Vagina (tissue), 2 donors: ENCODE measurements at places on chromosomes 11 and 22.
A peak's percentile ranks its signal among the peaks of the same experiment; 100 is the strongest.

GRCh38 chr11:45662665-45663485 lies 2.5 kb downstream of the CHST1 start:
- DNase-seq: no peak
- no peaks in the 10 kb centered on the region for H3K36me3 ChIP-seq
- no peak overlapping the region for H3K4me3 ChIP-seq
- no peak overlapping the region for H3K27ac ChIP-seq
- peaks cover 40% of the 10 kb centered on the region for H3K4me1 ChIP-seq

DNA sequence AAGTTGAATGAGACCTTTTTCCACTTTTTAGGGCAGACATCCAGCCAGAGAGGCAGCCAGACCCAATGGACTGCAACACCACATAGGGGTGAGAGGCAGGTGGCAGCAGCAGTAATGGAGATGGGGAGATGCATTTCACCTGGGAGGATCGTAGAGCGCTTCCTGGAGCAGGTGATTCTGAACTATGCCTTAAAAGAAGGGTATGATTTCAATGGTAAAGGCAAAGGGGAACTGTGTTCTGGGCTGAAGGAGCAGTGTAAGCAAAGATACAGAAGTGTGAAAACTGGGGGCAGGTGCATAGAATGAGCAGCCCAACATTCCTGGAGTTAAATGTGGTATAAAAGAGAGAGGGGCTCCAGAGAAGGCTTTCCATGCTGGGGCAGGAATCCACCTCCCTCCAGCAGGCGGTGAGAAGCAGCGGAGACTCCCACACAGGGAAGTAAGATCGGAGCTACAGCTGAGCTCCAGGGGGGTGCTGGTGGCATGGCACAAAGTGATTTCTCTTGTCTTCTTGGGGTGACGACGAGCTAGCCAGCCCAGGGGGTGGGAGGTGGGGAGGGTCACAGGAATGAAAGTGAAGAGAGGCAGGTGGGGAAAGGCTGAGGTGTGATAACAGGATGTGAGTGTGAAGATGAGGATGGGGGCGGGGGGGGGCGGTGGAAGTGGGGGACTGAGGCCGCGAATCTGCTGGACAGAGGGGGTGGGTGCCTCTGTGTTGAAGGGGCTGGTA lies 4.3 kb upstream of the SERHL2 start:
- peaks cover 13% of the 10 kb centered on the region for H3K4me1 ChIP-seq
- no peaks in the 10 kb centered on the region for H3K36me3 ChIP-seq
- H3K27me3 ChIP-seq: no peaks in the 10 kb centered on the region
- no peak overlapping the region for H3K27ac ChIP-seq

DNA sequence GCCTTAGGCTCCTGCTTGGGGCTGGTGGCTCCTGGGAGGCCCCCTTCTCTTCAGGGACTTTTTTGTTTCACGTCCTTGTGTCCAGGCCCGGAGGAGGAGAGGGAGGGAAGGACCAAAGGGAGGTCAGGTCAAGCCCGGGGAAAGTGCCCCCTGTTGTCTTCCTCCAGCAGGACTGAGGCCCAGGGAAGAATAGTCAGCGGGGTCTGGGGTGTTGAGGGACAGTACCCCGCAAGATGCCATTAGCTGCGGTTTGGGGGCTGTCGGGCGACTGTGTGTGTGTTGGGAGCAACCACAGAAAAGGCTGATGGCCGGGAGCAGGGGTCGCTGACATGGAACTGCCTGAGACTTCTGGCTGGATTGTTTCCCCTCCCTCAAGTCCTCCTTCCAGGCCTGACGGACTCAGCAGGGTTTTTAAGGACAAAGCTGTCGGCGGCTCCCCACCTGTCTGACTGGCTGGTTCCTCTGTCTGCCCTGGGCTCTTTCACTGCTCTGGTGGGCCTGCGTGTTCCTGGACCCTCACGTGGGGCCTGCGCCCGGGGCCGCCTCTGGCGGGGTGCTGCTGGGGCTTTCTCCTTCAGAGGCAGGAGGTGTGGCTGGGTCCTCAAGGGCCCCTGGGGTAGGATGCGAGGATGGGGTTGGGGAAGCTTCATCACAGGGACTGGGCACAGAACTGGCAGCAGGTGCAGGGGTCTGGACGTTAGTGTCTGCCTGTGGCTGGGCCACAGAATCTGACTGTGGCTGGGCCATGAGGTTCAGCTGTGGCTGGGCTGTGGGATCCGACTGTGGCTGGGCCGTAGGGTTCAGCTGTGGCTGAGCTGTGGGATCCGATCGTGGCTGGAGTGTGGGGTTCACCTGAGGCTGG lies 1.5 kb downstream of the GPR152 start:
- no peak overlapping the region for H3K4me3 ChIP-seq
- peaks cover 6% of the 10 kb centered on the region for H3K4me1 ChIP-seq
- DNase-seq: no peak
- no peaks in the 10 kb centered on the region for H3K27me3 ChIP-seq

- H3K36me3 ChIP-seq: no peaks in the 10 kb centered on the region
- H3K27me3 ChIP-seq: no peaks in the 10 kb centered on the region
- DNase-seq: no peak
- H3K27ac ChIP-seq: peak overlapping the region; percentile 84
- H3K4me1 ChIP-seq: peaks cover 53% of the 10 kb centered on the region
Observed at GRCh38 chr11:120178561-120179056, 32.2 kb upstream of the OAF start.

DNA sequence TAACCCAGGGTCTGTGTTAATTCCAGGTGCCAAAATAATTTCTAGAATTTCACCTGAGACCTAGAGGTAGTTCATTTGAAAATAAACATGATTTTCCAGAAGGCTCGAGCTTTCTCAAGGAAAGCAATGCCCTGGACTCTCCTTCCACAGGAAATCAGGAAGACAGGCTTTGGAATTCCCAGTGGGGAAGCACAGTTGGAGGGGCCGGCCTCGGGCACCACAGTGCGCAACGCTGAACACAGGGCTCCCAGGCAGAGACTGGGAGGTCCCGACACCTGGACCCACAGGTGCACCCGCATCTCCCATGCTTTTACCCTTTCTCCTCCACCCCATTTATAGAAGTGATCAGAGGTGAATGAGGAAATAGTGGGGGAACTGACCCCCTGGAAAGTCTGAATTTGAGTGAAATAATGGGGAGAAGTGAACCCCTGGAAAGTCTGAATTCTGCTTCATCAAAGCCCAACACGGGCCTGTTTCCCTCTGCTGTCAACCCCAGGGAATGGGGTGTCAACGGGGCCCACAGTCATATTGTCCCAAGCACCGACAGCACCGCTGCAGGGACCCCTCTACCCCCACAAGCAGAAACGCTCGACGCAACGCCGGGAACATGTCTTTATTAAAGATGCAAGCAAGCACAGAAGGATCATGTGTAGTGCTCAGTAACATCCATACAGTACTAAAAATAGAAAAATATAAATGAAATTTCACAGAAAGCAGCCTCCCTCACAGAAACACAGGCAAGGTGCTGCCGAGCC lies 12.0 kb upstream of the EFCAB6 start:
- H3K36me3 ChIP-seq: no peaks in the 10 kb centered on the region
- H3K27ac ChIP-seq: no peak overlapping the region
- DNase-seq: peak; percentile 72
- no peaks in the 10 kb centered on the region for H3K27me3 ChIP-seq
- peaks cover 15% of the 10 kb centered on the region for H3K4me1 ChIP-seq
- no peak overlapping the region for H3K4me3 ChIP-seq

DNA sequence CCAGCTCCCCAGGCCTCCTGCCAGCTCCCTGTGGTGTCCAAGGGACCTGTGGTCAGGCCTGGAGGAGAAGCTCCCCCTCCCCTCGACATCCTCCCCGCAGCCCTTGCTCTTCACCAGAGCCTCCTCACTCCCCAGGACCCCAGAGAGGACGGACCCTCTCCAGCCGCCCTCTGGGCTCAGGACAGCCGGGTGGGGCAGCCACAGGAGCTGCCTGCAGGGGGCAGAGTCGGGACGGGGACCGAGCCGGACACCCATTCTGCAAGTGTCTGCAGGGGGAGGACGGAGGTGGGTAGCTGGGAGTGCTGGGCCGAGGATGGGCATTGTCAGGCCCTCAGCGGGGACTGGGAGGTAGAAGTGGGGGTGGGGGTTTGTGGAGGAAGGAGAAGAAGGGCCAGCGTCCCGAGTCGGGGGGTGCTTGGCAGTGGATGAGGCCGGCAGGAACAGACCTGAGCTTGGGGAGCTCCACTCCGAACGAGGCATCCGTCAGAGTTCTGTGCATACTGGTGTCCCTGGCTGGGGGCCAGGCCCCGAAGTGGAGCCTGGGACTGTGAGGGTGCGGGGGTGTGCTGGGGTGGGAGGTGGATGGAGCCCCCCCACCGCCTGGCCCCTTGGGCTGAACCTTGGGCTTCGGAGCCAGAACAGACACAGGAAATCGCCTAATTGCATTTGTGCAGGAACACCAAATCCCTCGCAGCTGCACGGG lies 15.2 kb downstream of the PRR33 start:
- peaks cover 94% of the 10 kb centered on the region for H3K4me1 ChIP-seq
- no peaks in the 10 kb centered on the region for H3K27me3 ChIP-seq
- H3K4me3 ChIP-seq: peak overlapping the region; percentile 17
- DNase-seq: no peak

DNA sequence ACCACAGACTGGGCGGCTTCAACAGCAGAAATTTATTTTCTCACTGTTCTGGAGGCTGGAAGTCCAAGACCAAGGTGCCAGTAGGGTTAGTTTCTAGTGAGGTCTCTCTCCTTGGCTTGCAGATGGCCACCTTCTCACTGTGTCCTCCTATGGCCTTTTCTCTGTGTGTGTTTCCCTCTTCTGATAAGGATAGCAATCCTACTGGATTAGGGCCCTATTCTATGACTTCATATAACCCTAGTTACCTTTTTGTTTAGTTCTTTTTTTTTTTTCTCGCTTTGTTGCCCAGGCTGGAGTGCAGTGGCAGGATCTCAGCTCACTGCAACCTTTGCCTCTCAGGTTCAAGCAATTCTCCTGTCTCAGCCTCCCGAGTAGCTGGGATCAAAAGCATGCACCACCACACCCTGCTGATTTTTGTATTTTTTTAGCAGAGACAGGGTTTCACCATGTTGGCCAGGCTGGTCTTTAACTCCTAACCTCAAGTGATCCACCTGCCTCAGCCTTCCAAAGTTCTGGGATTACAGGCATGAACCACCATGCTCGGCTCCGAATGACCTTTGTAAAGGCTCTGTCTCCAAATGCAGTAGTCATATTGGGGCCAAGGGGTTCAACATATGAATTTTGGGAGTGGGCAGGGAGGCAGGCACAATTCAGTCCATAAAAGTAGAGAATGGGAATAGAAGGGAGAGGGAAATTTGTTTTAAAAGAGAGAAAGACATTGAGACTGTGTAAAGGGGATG lies 25.5 kb upstream of the NNMT start:
- H3K27ac ChIP-seq: no peak overlapping the region
- DNase-seq: peak; percentile 49
- H3K4me3 ChIP-seq: no peak overlapping the region
- no peaks in the 10 kb centered on the region for H3K4me1 ChIP-seq

GRCh38 chr22:43550024-43550620 lies 138.3 kb downstream of the MPPED1 start:
- no peak overlapping the region for H3K4me3 ChIP-seq
- DNase-seq: no peak
- H3K27me3 ChIP-seq: no peaks in the 10 kb centered on the region
- H3K27ac ChIP-seq: no peak overlapping the region
- H3K4me1 ChIP-seq: no peaks in the 10 kb centered on the region

GRCh38 chr22:19909350-19910179 lies 32.0 kb upstream of the COMT start:
- peaks cover 22% of the 10 kb centered on the region for H3K36me3 ChIP-seq
- DNase-seq: no peak
- no peak overlapping the region for H3K27ac ChIP-seq
- no peaks in the 10 kb centered on the region for H3K4me1 ChIP-seq

- no peak overlapping the region for H3K27ac ChIP-seq
- H3K4me1 ChIP-seq: no peaks in the 10 kb centered on the region
- no peaks in the 10 kb centered on the region for H3K27me3 ChIP-seq
- DNase-seq: no peak
- no peak overlapping the region for H3K4me3 ChIP-seq
- H3K36me3 ChIP-seq: no peaks in the 10 kb centered on the region
Observed at GRCh38 chr11:105399511-105399910, 210.4 kb upstream of the GRIA4 start.

DNA sequence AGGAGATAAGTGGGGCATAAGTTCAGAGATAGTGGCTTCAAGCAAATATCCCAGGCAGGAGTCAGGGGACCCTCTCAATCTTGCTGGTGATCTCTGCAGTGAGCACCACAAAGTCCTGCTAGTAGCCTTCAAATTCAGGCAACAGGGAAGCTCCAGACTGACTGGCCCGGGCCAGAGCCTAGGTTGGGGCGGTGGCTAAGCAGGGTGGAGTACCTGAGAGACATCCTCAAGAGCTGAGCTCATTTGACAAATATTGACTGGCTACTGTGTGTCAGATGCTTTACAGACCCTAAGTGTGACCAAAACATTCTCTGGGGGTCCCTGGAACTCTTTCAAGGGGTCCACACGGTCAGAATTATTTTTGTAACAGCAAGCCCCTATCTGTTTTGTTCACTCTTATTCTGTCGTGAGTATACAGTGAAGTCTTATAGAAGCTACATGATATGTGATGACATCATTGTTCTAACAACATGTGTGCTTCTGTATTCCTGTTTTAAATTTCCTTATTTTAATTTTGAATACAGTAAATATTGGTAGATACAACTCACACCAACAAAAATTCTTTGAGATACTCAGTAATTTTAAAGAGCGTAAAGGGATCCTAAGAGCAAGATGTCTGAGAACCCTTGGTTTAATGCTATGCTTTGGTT lies 71.6 kb downstream of the APIP start:
- H3K27ac ChIP-seq: no peak overlapping the region
- H3K4me1 ChIP-seq: no peaks in the 10 kb centered on the region
- no peak overlapping the region for H3K4me3 ChIP-seq
- no peaks in the 10 kb centered on the region for H3K36me3 ChIP-seq
- no peaks in the 10 kb centered on the region for H3K27me3 ChIP-seq

GRCh38 chr22:47030881-47031627 lies 268.6 kb downstream of the TBC1D22A start:
- no peak overlapping the region for H3K4me3 ChIP-seq
- peaks cover 63% of the 10 kb centered on the region for H3K4me1 ChIP-seq
- no peak for DNase-seq
- peak overlapping the region; percentile 74 for H3K27ac ChIP-seq

DNA sequence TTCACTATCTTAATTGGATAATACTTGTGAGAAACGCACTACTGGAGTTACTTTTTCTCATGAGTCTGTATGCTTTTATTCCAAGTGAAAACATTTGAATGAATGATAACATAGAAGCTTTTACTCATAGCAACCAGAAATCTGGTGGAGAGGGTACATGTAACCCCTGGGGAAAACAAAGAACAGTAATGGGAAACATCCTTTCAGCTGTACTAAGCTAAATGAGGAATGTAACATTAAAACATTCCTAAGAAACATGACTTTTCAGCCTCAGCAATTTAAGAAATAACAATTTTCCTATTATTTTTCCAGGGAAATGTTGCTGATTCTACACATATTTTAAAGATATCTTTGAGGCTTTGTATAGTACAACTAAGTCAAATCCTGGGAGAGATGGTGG lies 97.2 kb upstream of the CEP126 start:
- no peak overlapping the region for H3K4me3 ChIP-seq
- no peak for DNase-seq
- H3K27me3 ChIP-seq: no peaks in the 10 kb centered on the region
- no peak overlapping the region for H3K27ac ChIP-seq

GRCh38 chr22:40113696-40114095 lies 64.0 kb upstream of the TNRC6B start:
- H3K27ac ChIP-seq: no peak overlapping the region
- H3K4me1 ChIP-seq: peaks cover 39% of the 10 kb centered on the region
- H3K4me3 ChIP-seq: no peak overlapping the region
- no peaks in the 10 kb centered on the region for H3K36me3 ChIP-seq

- H3K36me3 ChIP-seq: no peaks in the 10 kb centered on the region
Observed at GRCh38 chr22:42490243-42490832, 29.3 kb downstream of the RRP7A start.

GRCh38 chr11:29251738-29252137 lies 765.1 kb downstream of the KCNA4 start:
- no peaks in the 10 kb centered on the region for H3K36me3 ChIP-seq
- H3K27ac ChIP-seq: no peak overlapping the region
- H3K27me3 ChIP-seq: no peaks in the 10 kb centered on the region
- H3K4me1 ChIP-seq: no peaks in the 10 kb centered on the region
- no peak for DNase-seq
- H3K4me3 ChIP-seq: no peak overlapping the region
